ENCODE measurements at places on chromosomes 7 and 10.

DNA sequence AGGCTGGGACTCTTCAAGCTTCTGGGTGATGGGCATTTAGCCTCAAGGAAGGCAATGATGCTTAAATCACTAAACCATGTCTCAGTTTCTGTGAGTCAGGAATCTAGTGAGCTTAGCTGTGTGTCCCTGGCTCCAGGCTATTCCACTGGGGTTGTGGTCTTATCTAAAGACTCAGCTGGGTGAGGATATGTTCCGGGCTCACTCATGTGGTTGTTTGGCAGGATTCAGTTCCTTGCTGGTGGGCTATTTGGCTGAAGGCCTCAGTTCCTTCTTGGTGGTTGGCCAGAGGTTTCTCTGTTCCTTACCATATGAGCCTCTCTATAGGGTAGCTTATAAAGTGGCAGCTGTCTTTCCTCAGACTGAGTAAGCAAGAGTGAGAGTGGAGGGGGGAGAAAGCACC lies 12.0 kb downstream of the EVX1 start:
- no peak for DNase-seq

GRCh38 chr7:40418983-40419382 lies 284.2 kb downstream of the SUGCT start:
- no peak for DNase-seq

GRCh38 chr7:30815951-30816644 lies 44.9 kb downstream of the MINDY4 start:
- no peak for DNase-seq

DNA sequence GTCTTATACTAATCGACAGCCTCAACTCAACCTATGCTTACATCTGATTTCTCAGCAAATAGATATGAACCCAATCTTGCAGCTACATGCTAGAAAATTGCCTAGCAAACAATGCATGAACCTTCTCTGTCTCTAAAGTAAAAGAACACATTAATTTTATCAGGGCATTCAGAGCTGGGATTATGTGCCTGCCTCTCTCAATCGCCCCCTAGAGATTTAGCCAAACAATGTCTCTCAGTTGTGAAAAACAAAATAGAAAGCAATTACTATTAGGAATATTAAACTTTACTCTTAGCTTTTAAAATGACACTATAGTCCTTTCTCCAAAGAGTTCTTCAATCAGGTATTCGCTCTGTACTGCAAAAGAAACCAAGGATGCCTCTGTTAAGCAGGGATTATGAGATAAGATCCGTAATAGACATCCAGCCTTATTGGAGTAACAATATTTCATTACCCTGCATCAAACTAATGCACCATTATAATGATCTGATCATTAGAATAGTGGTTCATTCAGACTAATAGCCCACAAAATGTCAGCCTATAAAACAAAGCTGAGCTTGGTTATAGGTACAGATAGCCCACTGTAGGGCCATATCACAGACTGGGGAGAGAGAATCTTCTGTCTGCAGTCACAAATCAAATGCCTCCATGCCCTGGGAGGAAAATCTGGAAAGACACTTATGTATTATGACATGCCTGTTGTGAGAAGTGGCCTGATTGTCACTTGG lies 736.9 kb downstream of the PARD3 start:
- no peak for DNase-seq

GRCh38 chr7:138748666-138749065 lies 47.5 kb upstream of the SVOPL start:
- no peak for DNase-seq

DNA sequence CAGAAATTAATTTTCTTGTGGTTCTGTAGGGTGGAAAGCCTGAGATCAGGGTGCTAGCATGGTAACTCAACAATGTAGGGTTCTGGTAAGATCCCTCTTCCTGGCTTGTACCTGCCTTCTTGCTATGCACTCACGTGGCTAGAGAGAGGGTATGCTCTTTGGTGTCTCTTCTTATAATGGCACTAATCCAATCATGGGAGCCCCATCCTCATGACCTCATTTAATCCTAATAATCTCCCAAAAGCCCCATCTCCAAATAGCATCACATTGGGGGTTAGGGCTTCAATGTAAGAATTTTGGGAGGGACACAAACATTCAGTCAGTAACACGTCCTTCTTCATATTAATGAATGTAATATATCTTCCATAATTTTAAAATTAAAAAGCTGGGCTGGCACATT lies 39.6 kb upstream of the FAM133B start:
- no peak for DNase-seq

DNA sequence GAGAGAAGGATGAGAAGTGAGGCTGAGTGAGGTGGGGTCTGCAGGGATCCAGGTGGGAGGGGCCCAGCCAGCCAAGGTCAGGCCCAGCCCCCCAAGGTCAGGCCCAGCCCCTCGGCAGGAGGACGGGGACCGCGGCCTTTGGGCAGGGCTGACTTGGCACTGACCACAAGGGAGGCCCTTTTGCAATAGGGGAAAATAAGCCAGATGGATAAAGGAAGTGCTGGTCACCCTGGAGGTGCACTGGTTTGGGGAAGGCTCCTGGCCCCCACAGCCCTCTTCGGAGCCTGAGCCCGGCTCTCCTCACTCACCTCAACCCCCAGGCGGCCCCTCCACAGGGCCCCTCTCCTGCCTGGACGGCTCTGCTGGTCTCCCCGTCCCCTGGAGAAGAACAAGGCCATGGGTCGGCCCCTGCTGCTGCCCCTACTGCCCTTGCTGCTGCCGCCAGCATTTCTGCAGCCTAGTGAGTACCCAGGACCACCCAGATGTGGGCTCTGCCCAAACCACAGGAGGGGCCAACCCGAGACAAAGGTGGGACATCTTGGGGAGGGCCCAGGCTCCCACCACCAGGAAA lies at the start of gene PILRA:
PILRA (plus strand) TSS at position 227 of the 571 bp plus-strand sequence; CDS start at position 397, 170 bp downstream.
- DNase-seq: no peak

- no peak for DNase-seq
These were observed 113.8 kb upstream of the CACUL1 start for GRCh38 chr10:118868589-118868988.

- no peak for DNase-seq
These were observed 80.4 kb upstream of the PDK4 start for GRCh38 chr7:95676691-95677090.

GRCh38 chr7:115135769-115136410 lies 214.0 kb downstream of the MDFIC start:
- no peak for DNase-seq

GRCh38 chr7:46625032-46625431 lies 704.0 kb upstream of the IGFBP3 start:
- DNase-seq: no peak

GRCh38 chr7:130595986-130596385 lies 72.6 kb downstream of the COPG2 start:
- no peak for DNase-seq

- no peak for DNase-seq
These were observed 46.3 kb downstream of the INSYN2A start for GRCh38 chr10:127150136-127150535.

- DNase-seq: no peak
These were observed 1.8 kb downstream of the FRAT2 start for GRCh38 chr10:97332591-97333350.

GRCh38 chr7:119395024-119395423 lies 878.0 kb upstream of the KCND2 start:
- DNase-seq: no peak

- DNase-seq: no peak
These were observed 142.3 kb upstream of the NRP1 start for GRCh38 chr10:33476757-33477273.

- no peak for DNase-seq
These were observed 214.2 kb downstream of the RPS24 start for GRCh38 chr10:78247821-78248220.

DNA sequence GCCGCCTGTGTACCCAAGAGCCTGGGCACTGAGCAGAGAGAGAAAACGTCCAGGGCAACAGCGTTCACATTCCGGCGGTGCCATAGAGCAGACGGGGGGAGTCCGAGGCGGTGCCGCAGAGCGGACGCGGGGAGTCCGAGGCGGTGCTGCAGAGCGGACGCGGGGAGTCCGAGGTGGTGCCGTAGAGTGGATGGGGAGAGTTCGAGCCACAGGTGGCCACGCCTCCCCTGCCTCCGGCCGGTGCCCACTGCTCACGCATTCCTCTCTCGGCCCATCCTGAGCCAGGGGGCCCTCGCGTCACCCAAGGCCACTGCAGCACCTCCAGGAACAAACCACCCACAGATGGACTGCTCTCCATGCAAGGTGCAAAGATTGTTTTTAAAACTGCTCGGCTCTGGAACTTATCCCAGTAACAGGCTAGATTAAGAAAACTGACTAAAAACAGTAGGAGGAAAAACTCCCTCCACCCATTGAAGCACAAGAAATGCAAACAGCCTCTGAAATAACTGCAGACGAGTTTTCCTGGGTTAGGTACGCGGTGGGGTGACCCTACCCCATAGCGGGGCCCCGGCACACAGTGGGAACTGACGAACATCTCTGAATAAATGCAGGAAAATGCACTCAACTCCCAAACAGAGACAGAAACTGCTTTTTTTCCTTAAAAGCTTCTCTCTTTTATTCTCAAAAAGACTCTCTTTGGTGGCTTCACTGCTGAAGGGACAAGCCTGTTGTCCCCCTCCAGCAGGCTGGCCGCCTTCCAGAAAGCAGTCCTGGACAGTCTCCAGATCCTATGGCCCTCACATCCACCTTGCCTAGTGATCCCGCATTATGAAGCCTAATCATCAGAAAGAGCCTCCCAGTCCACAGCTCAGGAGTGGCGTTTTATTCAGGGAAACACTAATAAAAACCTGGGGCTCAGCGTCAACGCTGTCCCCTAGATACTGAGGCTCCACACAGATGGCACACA lies 55.9 kb downstream of the DIP2C start:
- no peak for DNase-seq

- DNase-seq: no peak
These were observed 284.2 kb downstream of the PRPF18 start for GRCh38 chr10:13871011-13871410.

DNA sequence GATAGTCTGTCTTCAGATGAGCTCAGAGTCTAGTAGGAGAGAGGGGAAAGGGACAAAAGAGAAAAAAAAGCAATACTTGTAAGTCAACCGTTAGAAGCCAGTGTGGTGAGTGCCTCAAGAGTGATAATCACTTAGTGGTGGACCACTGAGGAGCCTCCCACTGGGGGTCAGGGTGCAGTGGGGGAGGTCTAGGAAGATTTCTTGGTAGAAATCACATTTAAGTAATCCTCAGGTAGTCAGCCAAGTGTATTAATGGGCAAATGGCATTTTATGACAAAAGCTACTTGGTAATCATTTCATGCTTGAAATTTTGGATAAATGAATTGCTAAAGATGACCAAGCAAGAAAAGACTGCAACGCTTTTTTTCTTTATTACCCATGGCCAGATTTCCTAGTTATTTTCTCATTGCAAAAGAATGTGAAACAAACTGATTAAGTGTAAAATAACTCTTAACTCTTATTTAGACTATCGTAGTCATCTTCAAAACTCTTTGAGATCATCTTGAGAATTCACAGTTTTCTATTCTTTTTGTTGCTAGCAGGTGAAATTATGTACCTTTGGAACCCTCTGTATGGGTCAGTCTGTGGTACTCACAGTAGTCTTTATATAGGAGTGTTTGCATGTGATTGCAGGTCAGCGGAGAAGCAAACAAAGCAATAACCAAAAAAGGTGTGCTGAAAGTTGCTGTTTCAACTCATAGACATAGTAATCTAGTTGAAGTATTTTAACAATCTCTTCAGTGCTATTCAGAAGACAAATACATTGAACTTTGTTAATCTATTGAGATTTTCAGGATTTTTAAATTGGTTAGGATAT lies 63.9 kb downstream of the PPP1R9A start:
- DNase-seq: no peak

DNA sequence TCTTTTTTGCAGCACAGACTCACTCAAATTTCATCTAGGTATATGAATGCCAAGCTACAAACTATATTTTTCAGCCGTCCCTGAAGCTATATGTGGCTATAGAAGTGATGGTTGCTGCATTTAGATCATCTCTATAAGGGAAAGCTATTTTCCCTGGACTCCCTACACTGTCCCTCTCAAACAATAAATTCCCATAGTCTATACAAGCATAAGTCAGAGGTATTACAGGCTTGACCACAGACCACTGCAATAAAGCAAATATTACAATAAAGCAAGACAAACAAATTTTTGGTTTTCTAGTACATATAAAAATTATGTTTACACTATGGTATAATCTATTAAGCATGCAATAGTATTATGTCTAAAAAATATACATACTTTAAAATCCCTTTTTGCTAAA lies 1015.5 kb upstream of the LRRN3 start:
- no peak for DNase-seq

DNA sequence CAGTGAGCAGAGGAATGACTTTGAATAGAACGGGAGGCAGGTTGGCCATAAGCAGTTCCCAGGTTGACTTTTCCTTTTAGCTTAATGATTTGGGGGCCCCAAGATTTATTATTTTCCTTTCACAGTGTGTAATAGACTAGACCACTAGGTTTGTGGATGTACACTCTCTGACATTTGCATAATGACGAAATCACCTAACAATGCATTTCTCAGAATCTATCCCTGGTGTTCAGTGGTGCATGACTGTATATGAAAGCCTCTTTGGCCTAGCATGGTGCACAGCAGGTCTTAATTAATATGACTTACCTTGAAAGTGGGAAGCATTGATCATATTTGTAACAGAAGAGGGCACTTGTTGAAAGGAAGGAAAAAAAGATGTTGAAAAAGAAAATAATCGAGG lies 761.9 kb downstream of the TYW1 start:
- no peak for DNase-seq

- no peak for DNase-seq
These were observed 17.6 kb downstream of the RSU1 start for GRCh38 chr10:16799621-16800020.

DNA sequence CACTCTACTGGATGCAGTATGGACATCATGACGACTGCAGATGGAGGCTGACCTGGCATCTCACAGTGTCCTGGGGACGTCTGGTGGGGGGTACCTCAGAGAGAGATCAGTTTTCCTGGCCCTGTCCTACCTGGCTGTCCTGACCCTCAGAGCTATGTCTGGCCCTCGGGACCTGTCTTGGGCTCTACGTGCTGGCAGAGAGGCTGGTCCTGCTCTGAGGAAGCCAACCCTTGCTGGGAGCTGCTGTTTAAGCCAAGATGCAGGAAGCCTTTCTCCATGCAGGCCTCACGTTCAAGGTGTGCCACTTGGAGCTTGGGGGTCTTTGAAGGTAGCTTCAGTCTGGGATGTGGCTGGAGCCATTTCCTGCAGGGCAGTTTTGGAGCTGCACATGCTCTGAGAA lies 42.1 kb upstream of the CXCL12 start:
- DNase-seq: no peak

GRCh38 chr7:131067220-131067619 lies 260.5 kb upstream of the MKLN1 start:
- no peak for DNase-seq

DNA sequence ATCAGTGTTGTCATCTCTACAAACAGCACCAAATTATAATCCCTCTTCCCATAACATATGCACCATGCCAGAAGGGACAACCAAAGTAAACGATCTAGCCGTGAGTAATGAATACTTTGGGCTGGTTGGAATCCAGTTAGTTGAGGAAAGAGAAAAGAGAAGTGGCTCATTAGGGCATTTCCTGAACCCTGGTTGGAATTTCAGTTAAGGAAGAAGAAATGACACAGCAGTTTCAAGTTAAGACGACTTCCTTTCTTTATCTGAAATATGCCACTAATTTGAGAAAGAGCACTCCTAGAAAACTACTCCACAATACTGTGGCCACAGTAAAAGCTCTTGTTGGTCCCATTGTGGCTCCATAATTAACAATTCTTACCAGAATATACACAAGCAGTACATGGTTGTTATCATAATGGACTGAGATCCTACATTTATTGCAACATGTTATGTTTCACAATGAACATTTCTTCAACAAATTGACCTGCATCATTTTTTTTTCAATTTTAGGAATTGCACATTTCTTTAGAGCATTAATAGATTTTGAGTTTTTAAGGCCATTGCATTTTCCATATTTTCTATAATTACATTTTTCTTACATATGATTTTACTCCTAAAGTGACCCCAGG lies at the start of gene TFEC:
TFEC (minus strand) TSS at position 113 of the 626 bp plus-strand sequence. CDS start 46,322 bp downstream, outside the sequence.
- no peak for DNase-seq

- DNase-seq: no peak
These were observed 168.1 kb downstream of the PRKG1 start for GRCh38 chr10:51242393-51242792.

Data from cortex of kidney (tissue), 1 donor.